ENCODE measurements at places on chromosomes 2 and 18.

GRCh38 chr2:143513081-143513480 is 383.9 kb downstream of the ARHGAP15 start:
- DNase-seq, result no peak

DNA sequence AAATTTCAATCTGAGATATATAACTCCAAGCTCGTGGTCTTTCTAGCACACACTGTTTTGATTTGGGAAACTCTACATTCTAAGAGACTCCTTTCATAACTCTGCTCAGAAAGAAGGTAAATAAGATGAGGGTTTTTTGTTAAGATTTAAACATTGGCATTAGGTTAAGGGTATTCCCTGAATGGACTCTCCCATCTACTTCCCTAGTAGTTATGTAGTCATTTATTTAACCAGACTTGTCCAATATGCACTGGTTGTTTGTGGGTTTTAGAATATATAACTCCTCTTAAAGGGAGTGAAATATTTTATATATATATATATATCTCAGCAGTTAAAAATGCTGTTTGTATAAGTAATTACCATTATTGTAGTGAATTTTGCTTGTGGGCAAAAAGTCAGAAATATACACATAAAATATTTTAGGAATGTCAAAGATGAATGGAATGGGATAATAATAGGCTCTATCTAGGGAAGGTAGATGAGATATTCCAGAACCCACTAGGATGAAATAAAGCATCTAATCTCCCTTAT is 61.5 kb upstream of the WDR75 start:
- no peak for DNase-seq

- no peak for DNase-seq
These were observed 576.4 kb upstream of the PIK3C3 start for GRCh38 chr18:41378598-41378997.

DNA sequence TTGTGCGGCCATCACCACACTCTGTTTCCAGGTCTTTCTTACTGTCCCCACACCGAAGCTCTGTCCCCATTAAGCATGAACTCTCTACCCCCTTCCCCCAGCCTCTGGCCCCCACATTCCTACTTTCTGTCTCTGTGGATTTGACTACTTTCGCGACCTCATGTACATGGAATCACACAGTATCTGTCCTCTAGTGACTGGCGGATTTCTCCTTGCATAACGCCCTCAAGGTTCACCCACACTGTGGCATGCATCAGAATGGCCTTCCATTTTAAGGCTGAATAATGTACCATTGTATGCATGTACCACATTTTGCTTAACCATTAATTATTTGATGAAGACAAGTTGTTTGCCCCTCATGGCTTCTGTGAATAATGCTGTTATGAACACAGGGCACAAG is 467.6 kb upstream of the HS6ST1 start:
- no peak for DNase-seq

GRCh38 chr2:129004485-129004884 is 685.8 kb upstream of the HS6ST1 start:
- DNase-seq, result no peak

- no peak for DNase-seq
These were observed 106.0 kb upstream of the TAF1B start for GRCh38 chr2:9737053-9737875.

- DNase-seq, result no peak
These were observed 90.7 kb downstream of the INO80D start for GRCh38 chr2:205995260-205995659.

DNA sequence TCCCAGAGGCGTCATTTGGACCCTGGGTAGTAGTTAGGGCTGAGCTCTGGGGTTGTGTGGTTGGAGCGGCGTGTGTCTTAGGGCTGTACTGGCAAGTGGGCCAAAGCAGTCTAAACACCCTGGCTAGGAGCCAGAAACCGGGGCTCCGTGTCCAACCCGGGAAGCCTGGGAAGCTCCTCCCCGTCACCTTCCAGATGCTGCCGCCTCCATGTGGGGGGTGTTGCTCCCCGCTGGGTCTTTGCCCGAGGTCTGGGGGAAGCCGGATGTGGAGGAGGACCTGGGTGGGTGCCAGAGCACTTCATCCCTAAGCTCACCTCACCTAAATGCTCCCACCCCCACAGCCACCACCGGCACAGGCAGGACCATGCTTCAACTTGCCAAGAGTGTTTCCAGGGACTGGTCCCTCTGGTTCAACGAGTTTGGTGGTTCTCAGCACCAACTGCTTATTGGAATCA is 25.4 kb downstream of the TET3 start:
- no peak for DNase-seq
